ENCODE measurements at places on chromosomes 4 and X. TPM values are rescaled to one million over a fixed set of nuclear protein-coding genes. Genes with fewer than 3 reads are reported as not detected.
A peak's percentile ranks its signal among the peaks of the same experiment; 100 is the strongest.

Gene PSAPL1
- not detected for total RNA-seq

Gene HHIP
- not detected for total RNA-seq

GRCh38 chr4:143375326-143376073, 38.8 kb downstream of the GAB1 start:
- DNase-seq, result peak; percentile 37

- no peak for DNase-seq
Measured at GRCh38 chrX:138794246-138794645, 82.7 kb upstream of the FGF13 start.

GRCh38 chr4:113222471-113222870, 173.0 kb downstream of the ANK2 start:
- DNase-seq, result no peak

GRCh38 chrX:14843666-14844065, 29.2 kb downstream of the FANCB start:
- no peak for DNase-seq

DNA sequence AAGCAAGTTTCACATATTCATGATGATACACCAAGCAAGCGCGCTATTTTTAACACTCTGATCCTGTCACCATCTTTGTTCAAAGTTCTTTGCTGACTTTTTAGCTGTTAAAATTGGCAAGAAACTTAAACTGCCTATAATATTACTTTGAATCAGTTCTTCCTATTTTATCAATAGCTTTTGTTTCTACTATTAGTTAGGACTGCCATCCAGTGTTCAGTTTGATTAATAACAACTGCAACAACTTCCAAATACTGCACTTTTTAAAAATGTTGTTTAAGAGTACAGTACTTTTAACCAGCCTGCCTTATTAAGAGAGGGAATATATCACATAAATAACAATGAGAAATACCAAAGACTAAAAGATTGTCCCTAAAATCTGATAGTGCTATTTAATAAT, 614.3 kb downstream of the FAM133A start:
- no peak for DNase-seq

DNA sequence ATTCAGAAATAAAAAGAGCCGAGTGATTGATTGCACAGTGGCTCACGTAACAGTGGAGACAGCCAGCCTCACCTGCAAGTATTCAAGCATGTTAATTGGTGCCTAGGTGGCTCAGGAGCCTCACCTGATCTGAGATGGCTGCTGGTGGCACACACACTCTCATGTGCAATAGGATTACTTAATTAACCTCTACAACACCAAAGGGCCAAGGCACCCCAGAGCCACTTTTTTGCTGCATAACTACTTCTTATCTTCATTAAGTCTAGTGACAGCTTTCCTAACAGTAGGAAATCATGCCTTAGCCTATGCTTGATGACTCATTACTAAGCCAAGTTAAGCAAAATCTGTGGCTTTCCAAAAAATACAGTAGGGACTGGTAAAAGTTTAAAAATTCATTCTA, 117.3 kb upstream of the NOCT start:
- no peak for DNase-seq

- DNase-seq, result no peak
Measured at GRCh38 chr4:110344165-110344564, 131.8 kb upstream of the ENPEP start.

- no peak for DNase-seq
Measured at GRCh38 chrX:124208660-124209059, 123.8 kb upstream of the TEX13D start.

- DNase-seq, result no peak
Measured at GRCh38 chr4:7160951-7161440, 31.3 kb upstream of the SORCS2 start.

- no peak for DNase-seq
Measured at GRCh38 chr4:20122198-20122988, 129.3 kb upstream of the SLIT2 start.
